ENCODE measurements at places on chromosomes 1 and 21. TPM values are rescaled to one million over a fixed set of nuclear protein-coding genes. Genes with fewer than 3 reads are reported as not detected.

- H3K27ac ChIP-seq = no peak overlapping the region
- DNase-seq = no peak
- no peaks in the 10 kb centered on the region for H3K27me3 ChIP-seq
- H3K36me3 ChIP-seq = no peaks in the 10 kb centered on the region
- H3K4me3 ChIP-seq = no peak overlapping the region
These were observed 171.0 kb downstream of the ZZZ3 start for GRCh38 chr1:77511440-77511840.

DNA sequence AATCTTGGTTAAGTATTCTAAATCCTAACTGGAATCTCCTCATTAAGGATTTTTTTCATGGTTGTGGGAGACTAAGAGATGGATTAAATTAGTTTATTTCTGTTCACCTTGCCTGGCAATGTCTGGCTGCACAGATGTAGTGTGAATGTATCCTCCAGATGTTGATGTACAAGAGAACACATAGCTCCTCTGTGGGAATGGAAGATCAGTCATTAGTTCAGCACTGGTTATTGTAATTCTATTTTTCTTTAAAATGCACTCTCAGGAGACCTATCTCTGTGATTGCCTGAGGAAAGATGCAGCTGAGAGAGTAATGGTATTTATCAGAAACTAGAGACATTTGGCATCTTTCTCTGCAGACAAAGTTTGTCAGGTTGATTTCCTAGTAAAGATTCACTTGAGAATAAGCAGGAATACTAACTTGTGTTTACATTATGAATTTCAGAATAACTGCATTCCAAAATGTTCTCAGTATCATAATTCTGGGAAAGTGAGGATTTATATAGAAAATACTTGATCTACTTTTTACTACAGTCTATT is 178.6 kb downstream of the GIPC2 start:
- no peaks in the 10 kb centered on the region for H3K4me1 ChIP-seq
- H3K27ac ChIP-seq = no peak overlapping the region
- no peaks in the 10 kb centered on the region for H3K36me3 ChIP-seq
- H3K27me3 ChIP-seq = no peaks in the 10 kb centered on the region
- H3K4me3 ChIP-seq = no peak overlapping the region
- DNase-seq = no peak

DNA sequence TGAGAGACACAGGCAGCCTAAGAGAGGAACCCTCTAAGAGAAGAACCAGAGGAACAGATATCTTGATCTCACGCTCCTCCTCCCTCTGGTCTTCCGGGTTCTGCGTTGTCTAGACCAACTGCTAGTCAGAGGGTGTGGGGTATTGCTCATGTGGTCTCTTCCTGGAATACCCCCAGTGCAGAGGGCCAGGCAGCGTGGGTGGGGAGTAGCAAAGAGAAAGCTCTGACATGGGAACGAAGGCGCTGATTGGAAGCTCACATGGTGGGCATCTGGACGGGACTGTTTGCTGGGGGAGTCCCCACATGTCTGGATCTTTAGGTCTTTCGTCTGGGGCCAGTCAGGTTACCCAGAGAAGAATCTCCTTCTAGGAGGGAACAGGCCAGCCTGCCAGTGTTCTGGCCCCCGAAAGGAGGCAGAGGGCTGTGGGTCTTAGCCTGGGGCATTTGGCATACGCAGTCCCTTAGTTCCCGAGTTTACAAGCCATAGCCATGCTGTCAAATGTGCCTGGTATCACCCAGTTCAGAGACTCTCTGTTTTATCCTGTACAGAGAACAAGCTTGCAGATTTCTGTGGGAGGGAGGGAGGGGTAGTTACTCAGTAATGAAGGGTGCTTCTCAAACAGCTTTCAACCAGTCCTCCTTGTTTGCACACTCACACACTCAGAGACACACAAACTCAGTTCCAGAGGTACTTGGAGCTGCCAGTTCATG is 18.3 kb upstream of the IL6R start:
- DNase-seq = peak; percentile 29
- H3K4me1 ChIP-seq = peaks cover 20% of the 10 kb centered on the region

- DNase-seq = no peak
- no peaks in the 10 kb centered on the region for H3K4me1 ChIP-seq
- H3K27ac ChIP-seq = no peak overlapping the region
- peaks cover 26% of the 10 kb centered on the region for H3K27me3 ChIP-seq
- no peaks in the 10 kb centered on the region for H3K36me3 ChIP-seq
These were observed 6.2 kb upstream of the ACP6 start for GRCh38 chr1:147676311-147677085.

DNA sequence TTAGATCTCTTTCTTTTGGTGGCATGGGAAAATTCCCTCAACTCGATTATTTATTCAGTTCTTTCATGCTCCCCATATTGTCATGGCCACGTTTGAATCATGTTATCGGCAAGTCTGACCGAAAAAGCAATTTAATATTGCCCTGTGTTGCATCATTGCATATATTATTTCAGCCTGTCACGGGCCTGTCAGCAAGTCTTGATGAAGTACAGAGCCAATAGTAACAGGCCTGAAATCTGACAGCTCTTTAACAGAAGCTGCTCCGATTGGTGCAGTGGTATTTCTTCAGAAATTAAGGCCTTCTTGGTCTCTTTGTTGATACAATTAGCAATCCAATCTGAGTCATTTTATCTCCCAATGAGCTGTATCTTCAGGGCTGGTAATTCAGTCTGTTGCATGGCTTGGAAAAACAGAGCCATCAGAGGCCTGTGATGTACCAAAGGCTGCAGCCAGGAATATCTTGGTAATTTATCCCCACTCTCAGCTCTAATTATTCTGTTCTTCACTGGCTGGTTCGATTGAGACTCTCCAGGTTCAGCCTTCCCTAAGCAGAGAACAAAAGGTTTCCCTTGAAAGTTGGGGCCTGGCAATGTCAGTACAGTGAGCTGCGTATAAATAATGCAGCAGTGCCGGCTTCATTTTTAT is 149.5 kb downstream of the FGGY start:
- DNase-seq = no peak
- no peaks in the 10 kb centered on the region for H3K27me3 ChIP-seq
- peaks cover 3% of the 10 kb centered on the region for H3K36me3 ChIP-seq
- H3K4me1 ChIP-seq = peaks cover 21% of the 10 kb centered on the region

- H3K36me3 ChIP-seq = no peaks in the 10 kb centered on the region
- peaks cover 25% of the 10 kb centered on the region for H3K27me3 ChIP-seq
- H3K27ac ChIP-seq = no peak overlapping the region
- DNase-seq = no peak
- H3K4me1 ChIP-seq = no peaks in the 10 kb centered on the region
These were observed 10.4 kb upstream of the GPR137B start for GRCh38 chr1:236131916-236132315.

TRIM62 gene
- total RNA-seq = 4.5 TPM
